Hematopoietic multipotent progenitor cell treated with erythropoietin and hydrocortisone succinate and interleukin-3 and kit ligand, for 17 days (in vitro differentiated cells): ENCODE measurements at places on chromosomes 3 and 15.

DNA sequence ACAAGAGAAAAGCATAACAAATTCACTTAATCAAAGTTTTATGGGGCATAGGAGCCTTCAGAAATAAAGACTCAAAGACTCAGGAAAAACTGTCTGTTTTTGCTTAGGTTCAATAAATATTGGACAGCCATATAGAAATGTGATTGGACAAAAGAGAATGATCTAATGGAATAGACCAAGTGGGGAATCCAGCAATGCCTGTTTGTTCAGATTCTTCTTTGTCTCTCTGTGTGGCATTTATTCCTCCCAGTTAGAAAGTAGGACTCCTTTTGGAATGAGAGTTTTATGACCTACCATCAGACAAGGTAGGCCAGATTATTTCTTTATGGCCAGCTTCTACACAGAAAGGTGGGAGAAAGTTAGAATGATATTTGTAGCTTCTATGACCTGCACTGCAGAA, 1460.1 kb downstream of the OTOL1 start:
- no peak for DNase-seq

DNA sequence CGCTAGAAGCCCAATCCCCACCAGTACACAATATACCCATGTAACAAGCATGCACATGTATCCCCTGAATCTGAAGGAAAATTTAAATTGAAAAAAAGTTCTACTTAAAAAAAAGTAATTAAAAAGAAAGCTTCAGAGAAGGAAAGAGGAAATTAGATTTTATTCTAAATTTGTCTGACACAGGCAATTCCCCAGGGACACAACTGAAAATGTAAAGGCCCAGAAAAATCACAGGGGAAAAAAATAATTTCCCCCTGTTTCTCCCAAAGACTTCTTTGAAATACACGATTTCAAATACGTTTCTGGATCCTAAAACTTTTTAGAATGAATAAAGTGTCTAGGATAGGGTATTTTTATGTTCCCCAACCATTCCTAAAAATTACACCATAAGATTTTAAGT, 42.9 kb downstream of the SEMA5B start:
- no peak for DNase-seq

DNA sequence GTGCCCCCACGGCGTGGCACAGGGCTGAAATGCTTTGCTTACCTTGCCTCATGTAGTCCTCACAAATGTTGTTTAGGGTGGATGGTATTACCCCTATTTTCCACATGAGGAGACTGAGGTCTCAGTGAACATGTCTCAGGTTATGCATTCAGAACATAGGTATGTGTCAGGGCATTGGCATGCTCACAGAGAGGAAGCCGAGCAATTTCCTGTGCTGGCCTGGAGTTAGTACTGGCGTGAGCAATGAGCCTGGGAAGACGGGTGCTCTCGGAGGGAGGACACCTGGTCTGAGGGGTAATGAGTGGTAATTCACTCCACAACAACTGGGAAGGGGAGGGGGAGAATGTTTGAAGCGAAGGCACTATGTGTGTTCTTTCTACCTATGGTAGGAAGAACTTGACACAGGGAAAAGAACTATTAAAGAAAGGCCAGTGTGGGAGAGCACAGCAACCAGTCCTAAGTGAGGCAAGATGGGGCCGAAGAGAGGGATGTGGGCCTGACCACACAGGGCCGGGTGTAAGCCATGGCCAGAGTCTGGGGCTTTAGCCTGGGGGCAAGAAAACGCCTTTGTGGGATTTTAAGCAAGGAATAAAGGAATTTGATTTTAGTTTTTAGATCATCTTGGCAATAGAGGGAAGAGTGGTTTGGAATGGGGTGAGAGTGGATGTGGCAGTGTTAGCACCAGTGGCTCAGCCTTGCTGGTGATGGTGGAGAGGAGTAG, 4.9 kb upstream of the FAM131A start:
- DNase-seq: no peak

DNA sequence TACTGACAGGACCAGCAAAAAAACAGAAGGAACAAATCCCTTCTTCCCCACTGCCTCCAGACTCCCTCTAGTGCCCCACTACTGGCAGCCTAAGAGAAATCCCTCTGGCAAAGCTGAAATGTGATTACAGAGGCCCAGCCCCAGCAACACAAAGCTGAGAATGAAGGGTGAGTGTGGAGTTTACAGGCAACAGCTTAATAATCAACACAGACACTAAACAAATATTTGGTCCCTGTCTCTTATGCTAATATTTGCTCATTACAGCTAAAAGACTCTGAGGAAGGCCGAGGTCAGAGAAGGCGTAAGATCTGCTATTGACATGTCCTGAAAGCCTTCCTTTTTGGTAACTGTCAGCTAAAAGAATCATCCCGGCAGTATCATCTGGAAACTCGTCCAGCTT, 308.5 kb upstream of the RASGRP1 start:
- no peak for DNase-seq

DNA sequence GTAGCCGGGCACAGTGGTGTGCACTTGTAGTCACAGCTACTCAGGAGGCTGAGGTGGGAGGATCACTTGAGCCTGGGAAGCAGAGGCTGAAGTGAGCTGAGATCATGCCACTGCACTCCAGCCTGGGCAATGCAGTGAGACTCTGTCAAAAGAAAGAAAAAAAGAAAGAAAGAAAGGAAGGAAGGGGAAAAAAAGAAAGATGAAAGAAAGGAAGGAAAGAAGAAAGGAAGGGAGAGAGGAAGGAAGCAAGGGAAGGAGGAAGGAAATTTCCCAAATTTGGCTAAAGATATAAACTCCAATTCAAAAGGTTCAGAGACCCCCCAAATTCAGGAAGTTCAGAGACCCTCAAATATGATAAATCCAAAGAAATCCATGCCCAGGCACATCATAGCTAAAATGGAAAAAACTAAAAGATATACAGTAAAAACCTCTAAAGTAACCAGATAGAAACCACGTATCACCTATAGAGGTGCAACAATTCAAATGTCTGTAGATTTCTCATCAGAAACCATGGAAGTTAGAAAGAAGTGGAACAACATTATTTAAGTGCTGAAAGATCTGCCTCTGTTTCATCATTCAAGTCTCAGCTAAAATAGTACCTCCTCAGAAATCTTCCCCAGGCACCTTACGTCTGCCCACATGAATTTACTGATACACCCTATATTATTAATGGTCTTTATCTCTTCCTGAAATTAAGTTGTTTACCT, 10.7 kb downstream of the DET1 start:
- DNase-seq: no peak

GRCh38 chr3:150797155-150797554, 34.2 kb upstream of the SIAH2 start:
- no peak for DNase-seq

DNA sequence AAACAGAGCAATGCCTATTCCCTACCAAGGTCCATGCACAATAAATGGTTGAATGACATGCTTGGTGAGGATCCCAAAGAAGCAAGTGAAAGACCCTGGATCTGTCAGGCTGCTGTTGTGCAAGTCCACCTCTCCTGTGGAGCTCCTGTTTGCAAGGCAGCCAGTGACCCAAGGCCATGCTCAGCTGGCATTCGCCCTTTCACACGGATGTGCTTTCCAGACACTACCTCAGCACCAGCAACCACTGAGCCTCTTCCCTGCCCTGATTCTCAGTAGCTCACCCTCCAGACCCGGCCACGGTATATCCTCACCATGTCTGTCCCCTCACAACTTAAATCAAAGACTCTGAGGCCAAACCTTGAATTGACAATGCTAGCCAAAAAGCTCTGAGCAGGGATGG, 23.3 kb downstream of the WWTR1 start:
- no peak for DNase-seq

GRCh38 chr15:43920815-43921214, 94.0 kb downstream of the WDR76 start:
- DNase-seq: no peak

DNA sequence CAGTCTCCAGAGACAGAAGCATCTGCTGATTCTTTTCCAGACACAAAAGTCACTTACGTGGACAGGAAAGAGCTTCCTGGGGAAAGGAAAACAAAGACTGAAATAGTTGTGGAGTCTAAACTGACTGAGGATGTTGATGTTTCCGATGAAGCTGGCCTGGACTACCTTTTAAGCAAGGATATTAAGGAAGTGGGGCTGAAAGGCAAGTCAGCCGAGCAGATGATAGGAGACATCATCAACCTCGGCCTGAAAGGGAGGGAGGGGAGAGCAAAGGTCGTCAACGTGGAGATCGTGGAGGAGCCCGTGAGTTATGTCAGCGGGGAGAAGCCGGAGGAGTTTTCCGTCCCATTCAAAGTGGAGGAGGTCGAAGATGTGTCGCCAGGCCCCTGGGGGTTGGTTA, 25.4 kb downstream of the SYNM start:
- DNase-seq: no peak

GRCh38 chr15:97174886-97175540, 785.5 kb upstream of the ARRDC4 start:
- no peak for DNase-seq

GRCh38 chr15:44427756-44428724, 611 bp downstream of the CTDSPL2 start:
- peak; percentile 37 for DNase-seq

DNA sequence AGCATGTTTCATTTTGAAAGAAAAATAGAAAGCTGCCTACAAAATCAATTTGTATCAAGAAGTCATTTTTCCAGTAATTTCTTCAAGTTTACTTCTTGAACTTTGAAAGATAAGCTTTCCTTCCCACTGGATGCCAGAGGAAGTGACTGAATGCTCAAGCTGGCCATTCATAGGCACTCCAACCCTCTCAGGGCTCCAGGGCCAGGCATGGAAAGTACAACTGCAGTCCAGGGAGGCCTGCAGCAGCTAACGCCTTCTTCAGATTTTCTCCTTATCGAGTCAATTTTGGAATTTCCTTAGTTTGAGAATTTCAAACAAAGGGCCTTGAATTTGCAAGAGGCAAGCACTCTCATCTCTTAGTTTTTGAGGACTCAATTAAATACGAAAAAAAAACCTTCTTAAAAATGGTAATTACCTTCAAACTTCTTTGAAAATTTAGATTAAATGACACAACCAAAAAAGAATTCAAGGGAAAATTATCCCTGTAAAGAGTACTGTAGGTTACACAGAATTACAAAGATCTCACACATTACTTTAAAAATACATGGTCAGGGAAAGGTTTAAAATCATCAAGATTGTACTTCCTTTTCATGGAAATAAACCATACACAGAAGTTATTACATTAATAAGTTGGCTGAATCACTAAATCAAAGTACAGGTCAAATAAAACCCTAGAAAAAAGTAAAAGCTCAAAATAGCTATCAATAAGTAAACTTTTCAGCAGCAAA, 2.5 kb downstream of the UBP1 start:
- DNase-seq: no peak
